SK-N-SH (cell line): ENCODE measurements at places on chromosomes 11 and 22.
A peak's percentile ranks its signal among the peaks of the same experiment; 100 is the strongest.

DNA sequence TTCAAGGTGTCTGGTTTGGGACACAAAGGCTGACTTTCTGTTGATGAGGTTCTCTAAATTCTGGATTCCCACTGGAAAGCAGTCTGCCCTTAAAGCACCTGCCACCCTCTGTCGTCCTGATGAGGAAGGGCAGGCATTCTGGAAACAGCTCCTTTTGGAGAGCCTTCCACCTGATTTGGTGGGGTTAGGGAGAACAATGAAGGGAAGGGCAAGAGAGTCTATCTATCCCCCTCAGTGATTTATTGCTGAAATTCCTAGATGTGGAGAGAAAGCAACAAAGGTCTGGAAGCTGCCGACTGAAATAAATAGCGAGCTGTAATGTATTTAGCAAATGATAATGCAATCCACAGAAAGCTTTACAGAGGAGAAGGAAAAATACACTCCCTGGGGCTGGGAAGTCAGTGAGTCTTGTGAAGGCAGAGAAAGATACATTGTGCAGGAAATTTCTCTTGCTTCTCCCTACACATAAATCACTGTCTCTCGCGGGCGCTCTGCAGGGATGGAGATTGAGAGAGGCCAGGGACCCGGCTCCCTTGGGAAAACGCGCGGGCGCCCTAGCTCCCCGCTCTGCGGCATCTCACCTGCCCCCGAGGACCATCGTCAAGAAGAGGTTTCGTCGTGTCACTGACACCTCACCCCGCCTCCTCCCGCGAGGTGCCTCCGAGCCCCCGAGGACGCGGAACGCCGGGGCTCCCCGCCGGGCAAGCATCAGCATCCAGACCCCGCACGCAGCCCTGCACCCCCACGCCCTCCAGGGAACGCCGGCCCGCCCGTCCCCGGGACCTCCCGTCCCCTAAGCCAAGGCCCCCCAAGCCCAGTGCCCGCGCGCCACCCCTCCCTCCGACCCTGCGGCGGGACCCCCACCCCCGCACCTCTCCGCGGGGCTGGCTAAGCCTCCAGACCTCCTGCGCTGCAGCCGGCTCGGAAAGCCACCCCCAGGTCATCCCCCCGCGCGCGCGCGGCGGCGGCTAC, 673 bp downstream of the CDON start:
- no peak overlapping the region for H3K27ac ChIP-seq
- H3K4me1 ChIP-seq, result peaks cover 17% of the 10 kb centered on the region
- H3K36me3 ChIP-seq, result no peaks in the 10 kb centered on the region
- peak; percentile 56 for DNase-seq
- peak overlapping the region; percentile 78 for H3K4me3 ChIP-seq

DNA sequence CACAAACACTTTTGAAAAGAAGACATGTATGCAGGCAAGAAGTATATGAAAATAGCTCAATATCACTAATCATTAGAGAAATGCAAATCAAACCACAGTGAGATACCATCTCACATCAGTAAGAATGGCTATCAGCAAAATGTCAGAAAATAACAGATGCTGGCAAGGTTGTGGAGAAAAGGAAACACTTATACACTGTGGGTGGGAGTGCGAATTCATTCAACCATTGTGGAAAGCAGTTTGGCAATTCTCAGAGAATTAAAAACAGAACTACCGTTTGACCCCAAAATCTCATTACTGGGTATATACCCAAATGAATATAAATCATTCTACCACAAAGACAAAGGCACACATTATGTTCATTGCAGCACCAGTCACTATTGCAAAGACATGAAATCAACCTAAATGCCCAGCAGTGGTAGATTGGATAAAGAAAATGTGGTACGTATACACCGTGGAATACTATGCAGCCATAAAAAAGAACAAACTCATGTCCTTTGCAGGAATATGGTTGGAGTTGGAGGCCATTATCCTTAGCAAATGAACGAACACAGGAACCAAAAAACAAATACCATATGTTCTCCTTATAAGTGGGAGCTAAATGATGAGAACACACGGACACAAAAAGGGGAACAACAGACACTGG, 18.5 kb downstream of the MMP13 start:
- no peaks in the 10 kb centered on the region for H3K36me3 ChIP-seq
- H3K27me3 ChIP-seq, result no peaks in the 10 kb centered on the region
- no peak overlapping the region for H3K27ac ChIP-seq
- H3K4me3 ChIP-seq, result no peak overlapping the region

- no peak for DNase-seq
- no peak overlapping the region for H3K4me3 ChIP-seq
- no peak overlapping the region for H3K27ac ChIP-seq
These were observed 150.7 kb upstream of the CCDC90B start for GRCh38 chr11:83436855-83437254.

- no peaks in the 10 kb centered on the region for H3K27me3 ChIP-seq
- H3K36me3 ChIP-seq, result no peaks in the 10 kb centered on the region
- peaks cover 5% of the 10 kb centered on the region; the same call in 1 of the 2 replicates for H3K4me1 ChIP-seq
- H3K27ac ChIP-seq, result peak overlapping the region; percentile 67
These were observed 718 bp downstream of the INTS5 start for GRCh38 chr11:62652161-62653006.

GRCh38 chr11:16871368-16871767, 132.9 kb downstream of the C11orf58 start:
- peak overlapping the region; percentile 56; the same call in 1 of the 2 replicates for H3K27ac ChIP-seq
- H3K4me1 ChIP-seq, result no peaks in the 10 kb centered on the region
- H3K4me3 ChIP-seq, result no peak overlapping the region

- no peaks in the 10 kb centered on the region for H3K27me3 ChIP-seq
- no peaks in the 10 kb centered on the region for H3K36me3 ChIP-seq
- no peak for DNase-seq
These were observed 279.9 kb upstream of the B3GAT1 start for GRCh38 chr11:134691985-134692384.

GRCh38 chr11:78228467-78228866, 39.7 kb downstream of the USP35 start:
- no peak overlapping the region for H3K27ac ChIP-seq
- H3K27me3 ChIP-seq, result no peaks in the 10 kb centered on the region
- peaks cover 31% of the 10 kb centered on the region for H3K36me3 ChIP-seq

DNA sequence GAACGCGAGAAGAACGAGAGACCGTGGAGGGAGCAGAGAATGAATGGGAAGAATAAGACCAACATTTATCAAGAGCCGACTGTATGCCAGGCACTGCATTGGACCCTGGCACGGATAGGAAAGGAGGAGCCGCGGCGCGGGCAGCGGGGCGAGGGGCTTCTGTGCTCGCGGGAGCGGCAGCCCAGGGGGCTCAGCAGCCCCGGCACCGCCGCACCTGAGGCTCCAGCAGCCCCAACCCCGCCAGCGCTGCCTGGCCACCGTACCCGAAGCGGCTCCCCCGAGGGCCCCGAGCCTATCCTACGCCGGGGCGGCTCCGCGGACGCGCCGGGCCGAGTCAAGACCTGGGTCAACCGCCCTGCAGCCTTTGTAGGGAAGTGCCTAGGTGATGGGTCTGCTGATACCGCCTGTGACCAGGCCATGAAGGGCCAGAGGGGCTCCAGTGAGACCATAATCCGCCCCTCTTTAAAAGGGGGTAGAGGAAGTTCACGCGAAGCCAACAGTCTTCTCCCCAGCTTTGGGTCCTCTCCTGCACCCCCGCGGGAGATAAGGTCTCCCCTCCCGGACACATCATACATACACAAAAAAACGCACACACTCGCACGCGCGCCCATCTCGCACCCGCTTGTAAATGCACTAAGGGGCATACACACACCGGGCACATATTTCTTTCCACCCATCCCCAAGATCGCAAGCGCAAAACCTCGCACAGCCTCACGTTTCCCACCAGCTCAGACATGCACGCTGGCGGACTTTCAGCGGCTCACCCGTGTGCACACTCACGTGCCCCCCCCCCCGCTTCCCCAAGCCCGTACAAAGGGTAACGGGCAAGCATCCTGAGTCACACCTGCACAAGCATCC, 935 bp upstream of the RTN4RL2 start:
- peak; percentile 45 for DNase-seq
- H3K27me3 ChIP-seq, result peaks cover 28% of the 10 kb centered on the region
- peak overlapping the region; percentile 50 for H3K4me3 ChIP-seq
- H3K4me1 ChIP-seq, result peaks cover 22% of the 10 kb centered on the region; the same call in 1 of the 2 replicates

DNA sequence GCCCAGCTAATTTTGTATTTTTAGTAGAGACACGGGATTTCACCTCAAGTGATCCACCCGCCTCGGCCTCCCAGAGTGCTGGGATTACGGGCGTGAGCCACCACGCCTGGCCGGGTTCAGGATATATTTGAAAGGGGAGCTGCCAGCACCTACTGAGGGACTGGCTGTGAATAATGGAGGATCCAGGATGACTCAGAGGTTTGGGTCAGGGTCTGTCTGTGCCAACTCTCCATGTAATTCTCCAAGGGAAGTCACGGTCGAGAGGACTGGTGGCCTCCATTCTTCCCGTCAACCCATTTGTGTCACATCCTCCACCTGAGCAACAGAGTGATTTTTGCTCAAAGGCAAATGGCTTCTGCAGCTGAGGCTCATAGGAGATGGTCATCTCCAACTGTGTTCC, 3.6 kb upstream of the ARRB1 start:
- no peak overlapping the region for H3K4me3 ChIP-seq

GRCh38 chr11:46944356-46945075, 8.0 kb downstream of the CSTPP1 start:
- H3K36me3 ChIP-seq, result peaks cover 18% of the 10 kb centered on the region
- H3K4me1 ChIP-seq, result peaks cover 11% of the 10 kb centered on the region
- no peak overlapping the region for H3K27ac ChIP-seq
- H3K27me3 ChIP-seq, result no peaks in the 10 kb centered on the region

DNA sequence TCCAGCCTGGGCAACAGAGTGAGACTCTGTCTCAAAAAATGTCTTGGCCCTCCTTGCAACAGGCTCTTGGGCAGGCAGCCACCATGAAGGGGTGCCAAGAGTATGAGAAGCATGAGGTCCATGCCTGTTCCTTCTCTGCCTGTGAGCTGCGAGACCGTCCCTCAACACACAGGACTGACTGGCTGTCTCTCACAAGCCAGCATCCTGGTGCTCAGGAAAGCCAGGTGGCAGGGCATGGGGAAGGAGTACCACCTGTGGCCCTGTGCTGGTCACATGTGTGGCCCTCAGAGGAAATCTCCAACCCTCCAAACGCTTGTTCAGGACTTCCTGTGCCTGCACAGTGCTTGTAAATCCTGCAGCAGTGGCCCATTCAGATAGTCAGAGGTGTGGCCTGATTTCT, 83.2 kb downstream of the ATXN10 start:
- peaks cover 17% of the 10 kb centered on the region for H3K36me3 ChIP-seq
- H3K27ac ChIP-seq, result no peak overlapping the region
- H3K27me3 ChIP-seq, result no peaks in the 10 kb centered on the region
- H3K4me1 ChIP-seq, result no peaks in the 10 kb centered on the region

DNA sequence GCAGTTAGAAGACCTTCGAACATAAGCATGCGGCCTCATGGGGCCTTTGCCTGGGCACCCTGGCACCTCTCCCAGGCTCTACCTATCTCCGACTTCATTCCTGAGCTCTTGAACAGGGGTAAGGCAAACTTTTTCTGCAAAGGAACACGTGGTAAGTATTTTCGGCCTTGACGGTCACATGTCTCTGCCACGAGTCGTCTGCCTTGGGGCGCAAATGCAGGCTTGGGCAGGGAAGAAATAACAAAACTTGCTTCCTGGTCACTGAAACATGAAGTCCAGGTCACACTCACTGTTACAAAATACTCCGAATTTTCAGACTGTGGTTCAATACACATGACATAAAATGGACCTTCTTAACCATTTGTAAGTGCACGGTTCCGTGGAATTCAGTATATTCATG, 3.4 kb upstream of the ASCL2 start:
- no peaks in the 10 kb centered on the region for H3K36me3 ChIP-seq
- no peaks in the 10 kb centered on the region for H3K4me1 ChIP-seq
- no peak for DNase-seq
- peaks cover 20% of the 10 kb centered on the region for H3K27me3 ChIP-seq
- no peak overlapping the region for H3K4me3 ChIP-seq
- H3K27ac ChIP-seq, result no peak overlapping the region

GRCh38 chr11:112997857-112998466, 36.7 kb downstream of the NCAM1 start:
- no peak overlapping the region for H3K27ac ChIP-seq
- H3K27me3 ChIP-seq, result no peaks in the 10 kb centered on the region
- no peaks in the 10 kb centered on the region for H3K36me3 ChIP-seq
- DNase-seq, result no peak
- H3K4me3 ChIP-seq, result no peak overlapping the region

DNA sequence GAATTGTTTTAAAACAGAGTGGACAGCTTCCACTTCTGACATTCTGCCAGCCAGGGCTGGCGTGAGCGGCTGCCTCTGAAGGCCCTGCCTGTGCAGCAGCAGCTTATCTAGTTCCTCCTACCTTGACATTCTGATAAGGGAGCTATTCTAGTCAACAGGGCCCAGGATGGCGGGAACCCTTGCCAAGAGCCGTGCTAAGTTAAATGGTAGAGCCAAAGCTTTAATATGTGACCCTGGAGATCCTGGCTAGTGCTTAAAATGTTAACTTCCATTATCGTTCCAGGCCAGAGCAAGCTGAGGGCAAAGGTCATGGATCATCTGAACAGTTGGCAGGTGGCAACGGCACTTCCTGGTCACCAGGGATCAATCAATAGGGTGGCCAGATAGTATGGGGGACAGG, 3.5 kb downstream of the KCNJ5 start:
- no peaks in the 10 kb centered on the region for H3K4me1 ChIP-seq
- no peaks in the 10 kb centered on the region for H3K36me3 ChIP-seq
- H3K27ac ChIP-seq, result no peak overlapping the region
- no peak overlapping the region for H3K4me3 ChIP-seq

DNA sequence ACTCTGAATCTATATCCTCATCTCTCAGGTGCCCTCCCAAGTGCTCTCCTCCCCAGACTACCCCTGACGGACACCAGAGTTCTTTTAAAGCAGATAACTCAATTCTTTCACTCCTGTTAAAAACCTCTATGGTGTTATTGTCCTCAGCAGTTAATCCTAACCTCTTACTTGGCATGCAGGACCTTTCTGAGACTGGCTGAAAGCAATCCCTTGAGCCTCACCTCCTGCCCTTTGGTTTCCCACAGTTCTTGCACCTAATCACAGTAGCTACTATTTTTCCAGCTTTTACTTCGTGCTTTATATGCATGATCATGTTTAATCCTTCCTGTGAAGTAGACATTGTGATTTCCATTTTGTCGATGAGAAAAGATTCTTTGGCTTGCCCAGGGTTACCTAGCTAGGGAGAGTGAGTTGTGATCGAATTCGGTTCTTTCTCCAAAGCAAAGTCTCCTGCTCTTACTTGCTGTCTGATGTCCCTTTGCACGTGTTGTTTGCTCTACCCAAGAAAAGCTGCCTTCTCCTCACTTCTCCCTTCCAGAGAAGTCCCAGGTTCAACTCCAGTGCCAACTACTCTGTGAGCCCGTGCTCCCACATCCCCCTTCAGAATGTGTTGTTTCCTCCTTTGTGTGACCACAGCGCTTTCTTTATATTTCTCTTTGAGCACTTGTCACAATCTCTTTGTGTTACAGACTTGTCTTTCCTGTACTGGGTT, 2.1 kb downstream of the UBE2L3 start:
- H3K27me3 ChIP-seq, result no peaks in the 10 kb centered on the region
- no peaks in the 10 kb centered on the region; the same call in 1 of the 2 replicates for H3K36me3 ChIP-seq
- H3K4me3 ChIP-seq, result peak overlapping the region; percentile 80
- no peak for DNase-seq

GRCh38 chr11:76339221-76339620, 41.7 kb downstream of the THAP12 start:
- H3K4me3 ChIP-seq, result no peak overlapping the region
- no peak overlapping the region for H3K27ac ChIP-seq
- DNase-seq, result no peak
- H3K27me3 ChIP-seq, result no peaks in the 10 kb centered on the region
